Fibroblast of skin of back (primary cell): ENCODE measurements at places on chromosomes 7 and 10.
A peak's percentile ranks its signal among the peaks of the same experiment; 100 is the strongest.

- DNase-seq, result no peak
Measured at GRCh38 chr7:2926120-2926895, 82.2 kb upstream of the GNA12 start.

GRCh38 chr7:34227525-34227924, 322.2 kb downstream of the BMPER start:
- no peak for DNase-seq

DNA sequence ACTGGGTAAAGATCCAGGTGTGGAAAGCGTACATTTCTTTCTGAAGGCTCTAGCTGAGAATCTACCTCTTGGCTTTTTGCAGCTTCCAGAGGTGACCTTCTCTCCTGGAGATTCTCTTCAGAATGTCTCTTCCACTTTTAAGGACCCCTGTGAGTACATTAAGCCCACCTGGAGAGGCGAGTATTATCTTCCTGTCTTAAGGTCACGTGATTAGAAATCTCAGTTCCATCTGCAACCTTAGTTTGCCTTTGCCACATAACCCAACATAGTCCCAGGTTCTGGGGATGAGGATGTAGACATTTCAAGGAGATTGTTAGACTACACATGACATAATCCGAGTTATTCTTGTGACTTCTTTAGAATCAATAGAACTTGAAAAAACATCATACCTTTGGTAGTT, 665.5 kb upstream of the POM121L12 start:
- no peak for DNase-seq

- no peak for DNase-seq
Measured at GRCh38 chr7:91191771-91192170, 72.5 kb upstream of the FZD1 start.

GRCh38 chr10:21144047-21144446, 246.9 kb upstream of the NEBL start:
- no peak for DNase-seq

GRCh38 chr7:1953199-1954190, 279.2 kb downstream of the MAD1L1 start:
- peak; percentile 24 for DNase-seq

DNA sequence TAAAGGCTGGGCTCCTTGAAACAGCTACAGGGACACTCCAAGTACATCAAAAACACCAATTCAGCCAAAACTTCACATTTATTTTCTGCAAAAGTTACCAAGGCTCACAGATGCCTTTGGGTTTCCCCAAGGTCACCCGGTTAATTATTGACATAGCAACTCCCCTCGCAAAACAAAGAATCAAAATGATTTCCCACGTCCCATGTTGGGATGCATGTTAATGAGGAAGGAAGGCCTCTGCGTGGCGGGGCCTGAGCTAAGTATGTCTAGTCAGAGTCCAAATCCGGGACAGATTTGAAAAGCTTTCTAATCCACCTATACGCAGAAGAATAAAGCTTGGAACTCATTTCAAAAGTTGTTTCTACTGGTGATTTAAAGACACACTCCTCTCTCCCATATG, 535 bp upstream of the TMEM72 start:
- no peak for DNase-seq

GRCh38 chr10:131848741-131849590, 51.8 kb upstream of the PPP2R2D start:
- DNase-seq, result no peak

DNA sequence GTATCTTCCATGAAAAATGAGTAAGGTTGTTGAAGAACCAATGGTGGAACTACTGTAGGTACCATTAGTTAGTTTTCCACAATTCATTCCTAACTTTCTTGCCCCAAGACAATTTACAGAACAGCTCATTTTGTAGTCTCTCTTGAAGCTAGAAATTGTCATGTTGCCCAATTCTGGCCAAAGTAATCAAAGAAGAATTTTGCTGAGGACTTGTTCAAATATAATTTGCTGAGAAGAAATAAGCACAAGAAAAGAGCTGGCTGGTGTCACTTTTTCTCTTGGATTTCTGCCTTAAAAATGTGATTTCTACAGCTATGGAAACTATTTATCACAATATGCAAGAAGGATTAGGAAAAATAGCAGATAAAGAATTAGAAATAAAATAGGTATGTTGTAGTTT, 199.2 kb upstream of the SEMA3A start:
- DNase-seq, result no peak

DNA sequence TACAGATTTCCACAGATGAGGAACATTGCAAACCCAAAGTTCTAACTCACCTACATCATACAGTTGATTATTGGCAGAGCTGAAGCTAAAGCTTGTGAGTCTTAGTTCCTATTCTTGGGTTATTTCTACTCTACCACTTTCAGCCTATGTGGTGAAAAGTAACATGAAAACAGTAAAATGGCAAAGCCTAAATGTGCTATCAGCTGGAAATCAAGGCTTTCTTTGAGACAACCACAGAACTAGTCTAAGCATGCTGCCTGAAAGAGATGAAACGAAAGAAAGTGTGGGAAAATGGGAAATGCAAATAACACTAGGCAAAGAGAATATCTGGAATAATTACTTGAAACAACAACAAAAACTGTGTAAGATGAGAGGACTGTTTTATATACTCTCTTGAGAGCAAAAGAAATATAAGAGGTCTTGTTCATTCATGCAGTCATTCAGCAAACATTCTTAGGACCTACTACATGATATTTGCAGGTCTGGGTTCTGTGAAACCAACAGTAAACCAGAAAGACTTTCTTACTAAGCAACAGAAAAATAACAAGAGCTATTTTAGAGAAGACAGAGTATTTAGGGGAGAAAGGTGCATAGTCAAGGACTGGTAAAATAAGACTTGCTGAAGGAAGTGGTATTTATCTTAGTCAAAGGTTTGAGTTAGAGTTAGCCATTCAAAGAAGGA, 437.1 kb downstream of the HTR7 start:
- DNase-seq, result no peak

DNA sequence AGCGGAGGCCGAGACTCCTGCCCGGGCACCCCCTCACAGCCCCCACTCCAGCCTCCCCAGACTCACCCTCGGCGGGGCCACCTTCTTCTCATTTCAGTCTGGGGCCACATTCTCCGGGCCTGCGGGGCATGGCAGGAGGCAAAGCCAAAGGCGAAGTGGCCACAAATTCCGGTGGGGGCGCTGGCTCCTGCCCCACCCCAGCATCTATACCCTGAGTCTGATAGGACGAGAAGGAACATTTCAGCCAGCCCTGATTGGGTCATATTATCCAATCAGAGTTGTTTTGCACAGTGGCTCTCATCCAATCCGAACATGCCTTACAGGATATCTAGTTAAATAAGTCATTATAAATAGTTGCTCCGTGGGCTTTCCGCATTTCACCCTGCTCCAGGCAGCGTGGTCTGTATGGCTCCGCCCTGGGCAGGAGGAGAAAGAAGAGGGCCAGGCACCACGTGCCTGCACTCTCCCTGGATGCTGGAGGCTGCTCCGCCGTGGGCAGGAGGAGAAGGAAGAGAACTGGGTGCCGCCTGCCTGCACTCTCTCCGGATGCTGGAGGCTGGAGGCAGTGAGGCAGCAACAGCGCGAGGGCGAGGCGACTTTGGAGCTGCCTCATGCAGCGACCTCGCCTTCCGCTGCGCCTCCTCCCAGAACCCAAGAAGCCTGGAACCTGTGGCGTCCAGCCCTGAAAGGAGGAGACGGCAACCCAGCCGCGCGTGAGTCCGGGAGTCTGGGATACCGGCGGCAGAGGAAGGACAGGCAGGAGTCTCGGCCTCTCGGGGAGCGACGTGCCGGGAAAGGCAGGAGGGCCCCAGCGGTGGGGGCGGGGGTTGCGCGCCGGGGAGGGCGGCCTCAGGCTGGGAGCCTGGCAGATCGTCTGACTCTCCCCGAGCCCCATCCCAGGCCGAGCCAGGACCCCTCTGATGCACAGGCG, 162.9 kb downstream of the ZNF33B start:
- peak; percentile 73 for DNase-seq

DNA sequence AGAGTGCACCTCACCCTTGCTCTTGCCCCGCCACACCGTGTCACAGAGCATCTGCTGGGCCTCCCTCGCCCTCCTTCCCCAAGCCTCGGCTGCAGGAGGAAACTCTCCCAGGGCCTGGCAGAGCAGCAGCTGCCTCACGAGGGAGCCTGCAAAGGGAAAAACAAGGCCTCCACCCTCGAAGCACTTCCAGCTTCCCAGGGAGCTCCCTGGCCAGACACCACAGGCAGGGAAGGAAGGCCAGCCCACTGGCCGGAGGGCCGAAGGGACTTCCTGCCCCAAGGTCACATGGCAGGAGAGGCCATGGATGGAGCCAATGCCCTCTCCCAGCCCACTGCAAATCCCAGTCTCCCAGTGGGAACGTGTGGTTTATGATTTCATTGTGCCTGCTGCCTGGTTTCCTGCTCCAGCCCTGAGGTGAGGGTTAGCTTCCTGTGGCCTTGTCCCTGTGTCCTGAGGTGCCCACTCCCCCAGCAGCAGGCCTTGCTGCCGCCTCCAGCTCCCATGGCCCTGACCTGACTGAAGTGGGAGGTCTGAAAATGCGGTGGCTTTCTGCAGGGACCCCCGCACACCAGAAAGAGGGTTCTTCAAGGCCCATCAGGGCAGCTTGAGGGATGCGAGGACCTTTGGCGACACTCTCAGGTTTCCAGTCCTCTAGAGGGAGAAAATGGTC, 100.5 kb upstream of the PPIF start:
- no peak for DNase-seq

- no peak for DNase-seq
Measured at GRCh38 chr7:87369216-87369615, 23.8 kb downstream of the CROT start.

GRCh38 chr10:45180946-45181875, 134.2 kb downstream of the OR13A1 start:
- DNase-seq, result peak; percentile 21

GRCh38 chr7:116715077-116715476, 43.1 kb downstream of the MET start:
- no peak for DNase-seq

DNA sequence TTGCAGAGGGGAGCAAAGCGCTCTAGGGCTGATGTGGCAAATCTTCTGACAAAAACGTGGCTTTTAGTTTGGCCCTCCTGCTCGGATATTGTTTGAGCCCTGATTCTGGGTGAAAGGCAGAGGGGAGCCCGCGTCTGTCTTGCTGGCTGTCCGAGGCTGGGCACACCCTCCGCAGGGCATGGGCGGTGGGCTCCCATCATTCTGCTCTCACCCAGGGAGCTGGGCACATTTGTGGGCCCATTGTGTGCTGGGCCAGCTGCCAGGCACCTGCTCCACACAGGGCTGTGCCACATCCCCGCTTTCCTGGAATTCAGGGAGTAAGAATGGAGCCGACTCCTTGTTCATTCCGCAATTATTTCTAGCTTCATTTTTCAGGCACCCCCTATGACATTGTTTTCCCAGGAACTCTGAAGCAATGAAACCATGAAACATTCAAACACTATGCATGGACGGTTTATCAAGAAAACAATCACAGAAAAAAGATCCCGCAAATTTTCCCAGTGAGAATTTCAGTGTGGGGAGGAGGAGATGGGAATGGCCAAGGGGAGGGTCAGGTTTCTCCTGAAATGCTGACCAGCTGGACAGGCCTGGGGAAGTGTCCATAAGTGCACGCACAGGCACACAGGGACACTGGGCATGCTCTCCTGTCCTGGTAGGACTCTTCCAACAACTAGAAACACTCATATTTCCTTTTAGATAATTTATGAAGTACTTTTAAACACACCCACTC, 341.1 kb downstream of the CXCL12 start:
- DNase-seq, result no peak

DNA sequence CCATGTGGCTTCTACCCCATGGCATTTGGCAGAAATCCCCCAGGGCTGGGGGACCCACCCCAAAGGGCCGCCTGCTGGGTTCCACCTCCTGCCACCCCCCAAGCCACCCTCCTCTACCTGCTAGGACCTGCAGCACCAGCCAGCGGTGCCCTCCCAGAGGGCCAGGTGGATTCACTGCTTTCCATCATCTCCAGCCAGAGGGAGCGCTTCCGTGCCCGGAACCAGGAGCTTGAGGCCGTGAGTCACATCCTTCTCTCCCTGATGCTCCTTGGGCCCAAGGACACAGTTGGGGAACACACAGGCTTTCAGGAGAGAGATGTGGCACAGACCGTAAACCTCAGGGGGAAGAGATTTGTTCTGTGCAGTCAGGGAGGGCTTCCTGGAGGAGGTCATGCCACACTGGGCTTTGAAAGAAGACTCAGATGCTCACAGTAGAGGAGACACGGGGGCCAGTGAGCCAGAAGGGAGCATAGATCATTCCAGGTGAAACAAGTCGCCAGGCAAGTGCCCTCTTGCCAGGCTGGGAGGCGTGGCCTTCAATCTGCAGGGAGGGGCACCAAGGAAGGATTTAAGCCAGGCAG, 11.5 kb upstream of the SH2B2 start:
- DNase-seq, result no peak

- DNase-seq, result peak; percentile 65
Measured at GRCh38 chr10:112230325-112230988, 46.9 kb upstream of the GPAM start.

DNA sequence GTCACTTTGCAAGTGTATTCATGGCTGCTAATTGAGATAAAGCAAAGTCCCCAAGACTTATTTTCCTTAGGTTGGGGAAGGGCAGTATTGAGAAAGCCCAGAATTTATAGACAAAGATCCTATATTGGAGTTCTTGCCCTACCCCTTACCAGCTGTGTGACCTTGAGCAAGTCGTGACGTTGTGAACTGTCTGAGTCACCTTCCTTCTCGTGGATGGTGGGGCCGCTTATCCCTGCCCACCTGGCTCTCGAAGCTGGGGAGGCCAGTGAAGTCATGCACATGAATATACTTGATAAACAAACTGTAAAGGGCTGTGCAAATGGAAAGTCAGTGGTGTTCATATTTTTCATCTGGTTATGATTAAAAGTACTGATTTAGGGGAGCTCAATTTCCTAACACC, 127.4 kb downstream of the TACC2 start:
- DNase-seq, result no peak
